ENCODE measurements at places on chromosomes 1 and 21.

- no peak for DNase-seq
Observed at GRCh38 chr1:213320191-213320870, 269.3 kb downstream of the RPS6KC1 start.

DNA sequence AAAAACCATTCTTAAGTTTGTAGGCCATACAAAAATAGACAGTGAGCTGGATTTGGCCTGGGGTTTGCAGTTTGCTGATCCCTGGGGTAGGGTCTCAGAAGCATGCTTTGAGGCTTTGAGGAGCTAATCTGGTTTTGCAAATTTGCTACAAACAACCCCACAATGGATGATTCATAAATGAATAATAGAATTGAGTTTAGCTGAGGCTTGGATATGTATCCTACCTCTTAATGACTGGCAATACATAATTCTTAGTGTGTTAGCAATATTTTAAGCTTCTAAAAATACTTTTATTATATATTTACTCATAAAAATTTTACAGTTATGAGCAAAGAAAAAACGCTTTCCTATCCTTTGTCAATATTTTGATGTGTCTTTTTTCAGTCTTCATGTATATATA, 50.6 kb downstream of the ROR1 start:
- no peak for DNase-seq

GRCh38 chr21:36860736-36861594, 105.5 kb downstream of the HLCS start:
- DNase-seq, result no peak

DNA sequence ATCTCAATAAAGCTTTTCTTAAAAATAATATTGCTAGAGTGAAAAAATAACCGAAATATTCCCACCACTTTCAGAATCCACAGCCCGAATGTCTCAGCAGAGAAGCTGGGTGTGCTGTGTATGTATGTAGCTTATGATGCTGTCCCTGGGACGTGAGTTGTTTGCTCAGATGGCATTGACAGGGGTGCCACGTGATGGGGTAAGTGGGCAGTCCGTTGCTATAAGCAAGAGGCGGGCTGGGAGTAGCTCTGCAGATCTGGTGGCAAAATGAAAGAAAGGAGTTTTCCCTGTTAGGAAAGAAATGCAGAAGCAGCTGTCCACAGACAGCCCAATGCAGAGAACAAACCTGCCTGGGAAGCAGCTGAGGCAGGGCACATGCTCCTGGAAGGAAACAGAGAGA, 3.8 kb upstream of the FAM20B start:
- no peak for DNase-seq

GRCh38 chr1:112533029-112533428, 24.3 kb downstream of the WNT2B start:
- no peak for DNase-seq

DNA sequence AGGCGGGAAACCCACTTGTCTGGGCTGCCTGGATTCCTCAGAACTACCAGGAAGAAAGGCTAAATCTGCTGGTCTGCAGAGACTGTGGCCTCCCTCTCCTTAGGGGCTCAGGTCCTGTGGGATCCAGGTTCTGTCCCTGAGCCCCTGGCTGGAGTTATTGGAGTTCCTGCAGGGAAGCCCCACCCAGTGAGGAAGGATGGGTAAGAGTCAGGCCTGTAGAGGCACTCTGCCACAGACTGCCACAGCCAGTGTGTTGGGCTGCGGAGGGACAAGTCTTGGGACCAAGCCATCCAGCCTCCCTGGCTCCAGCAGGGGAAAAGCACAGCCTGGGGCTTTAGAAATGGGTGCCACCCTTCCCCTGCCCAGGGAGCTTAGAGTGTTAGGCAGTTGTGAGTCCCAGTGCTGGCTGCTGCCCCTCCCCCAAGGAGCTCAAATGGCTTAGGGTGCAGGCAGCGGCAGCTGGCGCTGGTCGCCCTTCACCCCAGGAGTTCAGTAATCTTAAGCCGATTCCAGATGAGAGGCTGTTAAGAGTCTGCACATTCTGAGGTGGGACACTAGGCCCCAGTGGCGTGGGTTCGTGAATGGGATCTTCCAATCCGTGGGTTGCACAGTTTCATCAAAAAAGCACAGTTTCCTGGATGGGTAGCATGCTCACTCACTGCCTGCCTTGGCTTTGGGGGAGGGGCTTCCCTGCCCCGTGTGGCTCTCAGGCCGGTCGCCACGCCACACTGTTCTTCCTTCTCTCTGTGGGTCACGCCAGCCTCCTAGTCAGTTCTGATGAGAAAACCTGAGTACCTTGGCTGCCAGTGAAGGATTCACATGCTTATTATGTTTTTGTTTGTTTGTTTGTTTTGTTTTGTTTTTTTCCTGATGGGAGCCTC, 57.6 kb upstream of the FMO3 start:
- no peak for DNase-seq

DNA sequence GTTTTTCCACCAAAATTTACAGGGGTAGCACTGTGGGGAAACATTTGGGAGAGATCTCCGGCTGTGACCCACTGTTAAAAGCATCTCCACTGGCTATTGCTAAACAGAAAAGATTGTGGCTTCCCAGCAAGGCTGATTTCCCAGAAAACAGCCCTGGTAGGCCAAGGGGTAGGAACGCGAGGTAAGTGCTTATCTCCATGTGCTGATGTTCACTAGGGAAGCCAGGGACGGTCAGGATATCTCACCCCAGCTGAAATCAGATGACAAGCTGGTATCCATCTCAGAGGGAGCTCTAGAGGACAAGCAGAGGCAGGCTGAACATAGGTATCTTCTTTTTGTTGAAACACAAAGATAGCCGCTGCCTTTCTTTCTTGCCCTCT, 63.6 kb downstream of the MIS18A start:
- no peak for DNase-seq

Data from activated T-cell treated with anti-CD3 and anti-CD28 coated beads for 1 hour (primary cell).